Ovary (tissue), 10 donors: ENCODE measurements at places on chromosomes 3 and 15. TPM values are rescaled to one million over a fixed set of nuclear protein-coding genes. Genes with fewer than 3 reads are reported as not detected.

- DNase-seq, result no peak
Measured at GRCh38 chr3:195563317-195563716, 20.2 kb upstream of the PPP1R2 start.

DNA sequence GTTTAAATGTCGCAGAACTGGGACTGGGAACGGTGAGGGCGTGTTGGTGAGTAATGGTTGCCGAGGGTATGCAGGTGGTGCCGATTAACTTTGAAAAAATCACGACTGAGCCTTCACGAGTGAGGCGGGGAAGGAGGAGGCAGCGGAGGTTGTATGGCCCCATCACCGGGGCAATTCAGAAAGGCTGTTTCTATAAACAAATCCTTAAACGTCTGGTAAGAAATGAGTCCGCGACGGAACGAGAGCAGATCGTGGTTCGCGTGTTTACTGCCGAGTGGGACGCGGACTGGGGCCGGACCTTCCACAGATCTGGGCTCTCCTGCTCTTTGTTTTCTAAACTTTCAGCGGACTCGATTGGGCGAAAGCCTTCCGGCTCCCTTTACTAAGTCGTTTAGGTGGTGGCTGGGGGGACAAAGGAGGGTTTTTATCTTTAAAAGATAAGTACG, 2.7 kb downstream of the IGF1R start:
- peak; percentile 64 for DNase-seq

- no peak for DNase-seq
Measured at GRCh38 chr3:41769106-41769505, 192.8 kb downstream of the ULK4 start.

DNA sequence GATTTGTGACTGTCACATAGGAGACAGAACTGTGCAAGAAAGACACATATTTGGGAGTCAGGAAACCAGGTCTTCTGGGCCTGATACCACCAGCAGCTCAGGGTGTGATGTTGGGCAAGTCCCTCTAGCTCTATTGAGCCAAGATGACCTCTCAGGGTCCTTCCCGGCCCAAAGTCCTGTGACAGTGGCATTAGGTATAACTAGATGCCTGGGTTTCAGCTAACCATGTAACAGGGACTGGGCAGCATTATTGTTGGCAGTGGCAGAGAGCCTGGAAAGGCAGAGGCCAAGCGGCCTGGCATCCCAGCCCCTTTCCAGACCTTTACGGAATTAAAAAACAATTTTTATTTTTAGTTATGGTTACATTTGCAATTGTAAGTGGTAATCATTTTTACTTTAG, 10.4 kb downstream of the LIMD1 start:
- no peak for DNase-seq

DNA sequence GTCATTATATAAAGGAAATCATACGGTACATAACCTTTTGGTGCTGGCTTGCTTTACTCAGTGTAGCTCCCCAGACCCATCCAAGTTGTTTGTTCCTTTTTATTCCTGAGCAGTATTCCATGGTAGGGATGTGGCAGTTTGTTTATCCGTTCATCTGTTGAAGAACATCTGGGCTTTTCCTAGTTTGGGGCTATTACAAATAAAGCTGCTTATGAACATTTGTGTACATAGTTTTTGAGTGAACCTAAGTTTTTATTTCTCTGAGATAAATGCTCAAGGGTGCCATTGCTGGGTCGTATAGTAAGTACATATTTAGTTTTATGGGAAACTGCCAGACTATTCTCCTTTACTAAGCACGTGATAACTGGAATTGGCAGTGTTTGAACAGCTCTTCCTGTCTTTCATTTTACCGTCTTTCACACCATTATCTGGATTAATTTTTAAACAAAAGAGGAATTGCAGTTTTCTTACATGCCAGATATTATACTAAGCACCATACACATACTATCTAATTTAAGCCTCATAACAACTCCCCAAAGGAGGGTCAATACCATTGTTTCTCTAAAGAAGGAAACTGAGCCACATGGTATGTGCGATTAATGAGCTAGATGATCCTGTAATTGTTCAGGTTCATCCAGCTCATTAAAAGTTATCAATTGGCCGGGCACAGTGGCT, 85.6 kb downstream of the PTPRG start:
- no peak for DNase-seq

DNA sequence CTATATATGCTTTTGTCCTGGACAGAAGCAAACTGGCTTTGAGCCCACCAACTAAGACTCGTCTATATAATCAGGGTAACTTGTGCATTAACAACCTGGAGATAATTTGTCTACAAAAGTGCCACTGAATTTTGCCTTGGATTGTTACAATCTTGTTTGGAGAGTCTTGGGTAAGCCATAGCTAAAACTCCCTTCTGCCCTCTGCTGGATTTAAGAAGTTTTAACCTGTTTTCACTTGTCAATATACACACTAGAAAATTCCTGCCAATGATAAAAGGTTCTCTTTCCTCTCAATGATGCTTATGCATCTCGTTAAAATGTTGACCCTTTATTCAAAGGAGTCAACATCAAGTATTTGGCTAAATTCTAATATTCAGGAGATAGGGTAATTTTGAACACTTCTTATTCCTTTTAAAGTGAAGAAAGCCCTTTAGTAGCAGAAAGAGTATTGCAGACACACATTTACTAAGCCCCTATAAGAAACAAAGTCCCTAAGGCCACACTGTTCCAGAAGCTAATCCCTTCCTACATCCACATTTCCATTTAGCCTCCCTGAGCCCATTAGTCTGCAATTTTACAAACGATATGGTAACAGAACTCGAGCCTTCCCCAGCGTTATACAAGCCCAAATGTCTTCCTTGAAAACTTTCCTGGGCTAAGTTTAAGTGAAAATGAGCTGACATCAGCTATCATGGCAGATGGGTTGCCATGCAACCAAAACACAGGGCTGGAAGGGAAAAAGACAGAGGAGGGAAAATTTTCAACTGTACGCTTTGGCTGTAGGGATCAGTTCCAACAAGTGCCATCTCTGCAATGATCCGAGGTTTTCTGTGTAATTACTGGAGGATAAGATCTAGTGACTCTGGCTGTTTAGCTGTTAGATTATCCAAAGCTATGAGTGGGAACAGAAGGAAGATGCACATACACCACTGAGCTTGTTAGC, 75.9 kb upstream of the FGF12 start:
- no peak for DNase-seq

DNA sequence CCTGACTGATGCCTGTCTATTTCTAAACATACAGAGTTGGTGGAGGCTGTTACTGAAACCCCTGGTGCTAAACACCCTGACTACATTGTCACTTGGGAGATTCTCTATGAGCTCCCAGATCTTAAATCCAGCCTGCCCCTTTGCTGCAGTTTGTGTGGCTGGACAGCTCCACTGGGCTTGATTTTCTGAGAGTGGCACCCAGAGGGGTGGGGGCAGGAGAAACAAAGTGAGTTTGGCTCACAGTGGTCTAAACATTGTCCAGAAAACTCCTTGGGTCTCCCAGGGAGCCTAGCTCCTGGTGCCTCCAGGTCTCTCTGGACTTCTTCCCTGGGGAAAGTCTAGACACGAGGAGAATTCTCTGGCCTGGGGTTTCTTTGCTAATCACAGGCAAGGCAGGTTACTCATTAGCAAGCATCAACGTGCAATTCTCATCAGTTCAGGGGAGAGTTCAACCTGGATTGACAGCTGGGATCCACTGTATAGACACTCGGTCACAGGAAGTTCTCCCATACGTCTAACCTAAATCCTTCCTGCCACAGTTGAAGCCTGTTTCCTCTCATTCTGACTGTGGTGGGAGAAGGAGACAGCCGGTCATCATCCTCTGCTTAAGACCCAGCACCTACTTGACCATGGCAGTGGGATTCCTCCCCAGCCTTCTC, 7.1 kb upstream of the DLL4 start:
- no peak for DNase-seq

DNA sequence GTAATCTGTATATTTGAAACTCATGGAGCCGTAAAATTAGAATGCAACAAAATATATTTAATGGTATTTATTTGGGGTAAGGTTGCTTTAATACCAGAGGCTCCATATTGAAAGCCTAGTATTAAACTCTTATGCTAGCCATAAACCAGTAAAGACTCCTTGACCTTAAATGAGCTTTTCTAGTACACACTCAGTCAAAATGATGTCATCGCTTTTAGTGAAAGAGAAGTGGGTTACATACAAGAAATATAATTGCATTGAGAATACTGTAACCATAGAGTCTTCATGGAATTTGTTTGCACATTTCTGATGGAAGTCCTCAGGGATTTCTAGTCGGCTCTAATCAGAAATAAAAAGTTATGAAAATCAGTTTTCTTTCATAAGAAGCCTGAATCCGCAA, 757.6 kb downstream of the GBE1 start:
- no peak for DNase-seq

GRCh38 chr3:77147836-77148578, 108.1 kb downstream of the ROBO2 start:
- DNase-seq, result no peak

GRCh38 chr3:62950210-62950609, 75.0 kb upstream of the CADPS start:
- no peak for DNase-seq

DNA sequence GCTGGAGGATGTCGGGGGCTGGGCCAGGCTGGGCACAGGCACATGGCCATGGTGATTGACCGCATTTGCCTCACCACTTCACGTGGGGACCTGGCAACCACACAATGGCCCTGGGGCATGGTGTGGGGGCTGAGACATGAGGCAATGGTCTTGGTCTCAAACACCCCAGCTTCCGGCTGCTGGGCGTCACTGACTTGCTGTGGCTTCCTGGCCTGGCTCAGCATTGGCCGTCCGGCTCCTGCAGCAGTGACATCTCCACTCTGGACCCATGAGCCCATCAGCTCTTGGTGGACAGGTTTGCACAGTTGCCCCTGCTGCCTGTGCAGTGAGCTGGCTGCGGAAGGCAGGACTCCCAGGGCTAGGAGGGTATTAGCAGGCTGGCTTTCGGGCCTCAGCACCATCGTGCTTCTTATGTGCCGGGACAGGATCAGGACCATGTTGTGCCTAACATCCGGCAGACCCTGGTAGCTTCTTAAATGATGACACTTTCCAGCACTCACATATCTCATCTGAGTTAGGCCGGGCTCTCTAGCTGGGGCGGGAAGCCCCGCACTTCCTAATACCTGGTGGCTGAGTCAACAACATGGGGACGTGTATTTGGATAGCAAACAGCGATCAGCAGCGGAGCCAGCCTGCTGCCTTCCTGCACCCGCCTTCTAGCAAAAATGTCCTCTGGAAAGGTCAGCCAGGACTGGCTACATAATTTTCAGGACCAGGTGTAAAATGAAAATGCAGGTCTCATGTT, 34.1 kb downstream of the ZNF710 start:
- no peak for DNase-seq

DNA sequence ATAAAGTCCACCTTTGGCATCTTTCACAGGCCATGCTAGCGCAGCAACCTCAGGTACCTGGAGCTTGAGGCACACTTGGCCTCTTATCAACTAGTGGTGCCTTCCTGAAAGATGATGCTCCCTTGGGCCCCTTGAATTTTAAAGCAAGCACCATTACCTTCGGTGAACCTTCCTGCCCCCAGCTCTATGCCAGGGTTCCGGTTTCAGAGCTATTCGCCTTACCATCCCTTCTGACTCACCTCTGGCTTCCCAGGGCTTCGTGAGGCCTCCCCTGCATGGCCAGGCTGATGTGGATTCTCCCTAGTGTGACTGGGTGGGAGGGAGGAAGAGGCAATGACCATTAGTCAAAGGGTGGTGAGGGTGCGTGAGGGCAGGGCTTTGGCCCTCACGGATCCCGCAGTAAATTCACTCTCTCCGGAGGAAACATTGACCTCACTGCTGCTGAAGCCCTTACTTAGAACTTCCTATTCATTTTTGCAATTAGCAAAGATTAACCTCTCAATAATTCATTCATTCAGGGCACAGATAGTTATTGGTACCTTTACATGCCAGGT, 16.3 kb downstream of the BHLHE40 start:
- DNase-seq, result no peak

GRCh38 chr3:158738653-158739052, 6.4 kb upstream of the RARRES1 start:
- DNase-seq, result no peak

GRCh38 chr3:66508461-66508860, 7.6 kb upstream of the LRIG1 start:
- no peak for DNase-seq

GRCh38 chr3:166721466-166721865, 658.6 kb downstream of the ZBBX start:
- no peak for DNase-seq

DNA sequence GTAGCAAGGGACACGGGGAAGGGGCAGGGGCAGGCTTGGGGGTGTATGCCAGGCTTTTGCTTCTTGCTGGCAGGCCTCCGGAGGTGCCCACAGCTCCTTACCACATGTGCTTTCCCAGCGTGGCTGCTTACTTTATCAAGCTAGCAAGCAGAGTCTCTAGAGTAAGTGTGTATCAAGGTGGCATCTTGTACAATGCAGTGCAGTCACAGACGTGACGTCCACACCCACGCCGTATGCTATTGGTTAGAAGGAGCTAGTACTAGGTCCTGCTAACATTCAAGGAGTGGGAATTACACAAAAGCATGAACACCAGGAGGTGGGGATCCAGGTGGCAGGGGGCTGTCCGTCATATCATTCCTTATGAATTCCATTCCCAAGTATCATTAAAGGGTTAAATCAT, 15.3 kb upstream of the AGBL1 start:
- no peak for DNase-seq

DNA sequence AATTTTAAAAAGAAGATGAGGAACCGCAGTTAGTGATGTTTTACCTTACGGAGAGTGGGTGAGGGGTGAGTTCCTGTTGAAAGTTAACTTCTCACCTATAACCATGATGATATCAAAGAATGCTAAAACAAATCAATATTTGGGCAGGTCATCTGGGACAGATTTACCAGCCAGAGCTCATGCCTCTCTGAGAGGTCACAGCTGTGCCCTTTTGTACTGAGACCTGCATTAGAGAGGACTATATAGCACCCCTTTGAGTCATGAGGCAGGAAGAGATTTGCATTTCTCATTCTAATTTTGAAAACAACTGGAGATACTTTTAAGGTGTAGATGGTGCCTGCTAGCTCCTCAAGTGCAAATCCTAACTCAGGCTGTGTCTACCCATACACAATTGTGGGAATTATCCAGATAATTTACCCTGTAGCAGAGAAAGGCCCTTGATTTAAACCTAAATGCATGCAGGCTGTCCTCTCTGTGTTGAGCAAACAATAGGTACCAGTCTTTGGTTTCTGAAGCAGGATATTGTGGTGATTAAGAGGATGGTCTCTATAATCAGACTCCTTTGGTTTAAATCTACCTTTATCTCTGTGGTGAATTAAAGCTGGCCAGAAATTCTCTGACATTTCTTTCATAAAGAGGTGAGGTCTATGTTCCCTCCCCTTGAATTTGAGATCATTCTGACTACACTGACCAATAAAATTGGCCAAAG, 5.8 kb upstream of the TM4SF4 start:
- DNase-seq, result no peak

GRCh38 chr3:194034346-194035336, 101.3 kb upstream of the HES1 start:
- no peak for DNase-seq

- DNase-seq, result no peak
Measured at GRCh38 chr3:143753006-143753405, 95.3 kb downstream of the SLC9A9 start.

Gene PLA2G4B
- total RNA-seq, result 12.8 TPM

Gene PML
- total RNA-seq, result 60.2 TPM

Gene WNT7A
- not detected for total RNA-seq

Gene GALNT15
- total RNA-seq, result 14.5 TPM

Gene IL5RA
- total RNA-seq, result not detected

Gene HIGD2B
- not detected for total RNA-seq

Gene PLIN1
- total RNA-seq, result 1.0 TPM

Gene FBXO40
- not detected for total RNA-seq

Gene PLS1
- total RNA-seq, result 1.7 TPM

Gene DNAH1
- 6.9 TPM for total RNA-seq

Gene NANOGP8
- total RNA-seq, result 1.8 TPM

Gene CXCR6
- 0.80 TPM for total RNA-seq
